DMS53 (cell line): ENCODE measurements at places on chromosomes 12 and 14.

- DNase-seq = no peak
These were observed 40.5 kb upstream of the RTL1 start for GRCh38 chr14:100944052-100944451.

DNA sequence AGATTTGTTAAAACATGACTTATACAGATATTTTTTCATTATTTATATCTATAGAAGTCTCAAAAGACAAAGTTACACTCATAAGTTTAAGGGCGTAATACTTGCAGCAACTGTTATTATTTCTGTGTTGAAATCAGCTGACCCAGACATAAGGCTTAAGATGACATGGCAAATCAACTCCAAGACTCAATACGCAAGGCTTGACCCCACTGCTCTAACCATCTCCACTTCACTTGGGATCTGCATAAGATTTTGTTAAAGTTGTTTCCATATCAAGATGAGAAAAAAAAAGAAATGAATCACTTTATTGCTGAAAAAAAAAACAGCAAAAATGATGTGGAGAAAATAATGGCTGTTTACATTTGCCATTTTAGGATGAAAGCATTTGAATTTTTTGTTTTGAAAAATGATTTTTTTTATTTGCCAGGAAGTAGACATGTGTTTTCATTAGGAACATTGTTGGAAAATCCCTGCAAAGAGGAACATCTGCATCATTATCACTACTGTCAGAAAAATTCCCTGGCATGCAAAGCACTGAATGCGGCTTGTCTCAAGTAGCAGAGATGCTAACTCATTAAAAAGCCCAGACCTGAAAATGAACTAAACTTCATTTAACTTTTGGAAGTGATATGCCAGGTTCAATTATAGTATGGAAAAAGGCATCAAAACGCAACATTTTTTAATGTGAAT is 73.5 kb downstream of the LIN7A start:
- no peak for DNase-seq

GRCh38 chr12:42886160-42886559 is 296.6 kb upstream of the PRICKLE1 start:
- peak; percentile 52 for DNase-seq

DNA sequence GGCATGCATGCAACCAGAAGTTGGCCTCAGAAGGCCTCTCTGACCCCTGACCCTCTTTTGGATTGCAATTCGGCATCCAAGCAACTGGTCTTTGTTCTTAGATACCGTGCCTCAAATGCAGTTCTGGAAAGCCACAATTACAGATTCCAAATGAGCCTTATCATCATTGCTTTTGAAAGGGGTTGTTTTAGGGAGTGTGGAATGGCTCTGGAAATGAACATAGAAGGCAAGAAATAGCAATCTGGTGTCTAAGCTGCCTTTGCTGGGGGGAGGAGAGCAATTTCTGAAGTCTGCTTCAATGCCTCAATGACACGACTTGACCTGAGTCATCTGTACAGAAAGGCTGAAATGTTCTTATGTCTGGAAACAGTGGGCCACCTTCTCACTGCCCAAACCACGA is 250.1 kb downstream of the NUAK1 start:
- no peak for DNase-seq

DNA sequence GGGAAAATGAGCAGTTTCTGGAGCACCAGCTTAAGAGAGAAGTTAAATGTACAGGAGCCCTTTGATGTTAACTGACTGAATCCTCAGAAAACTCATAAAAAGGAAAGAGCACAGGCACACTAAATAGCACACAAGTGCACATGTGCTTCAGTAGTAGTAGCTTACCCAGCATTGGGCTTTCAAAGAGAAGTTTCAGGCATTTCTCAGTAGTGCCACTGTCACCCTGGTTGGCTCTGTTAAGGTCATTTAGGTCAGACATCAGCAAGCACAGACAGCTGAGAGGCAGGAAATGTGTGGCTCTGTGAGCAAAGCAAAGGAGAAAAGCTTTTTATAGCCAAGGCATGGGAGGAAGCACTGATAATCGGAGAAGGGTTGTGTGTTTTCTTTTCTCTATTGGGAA is 96.3 kb upstream of the HIF1A start:
- peak; percentile 20 for DNase-seq

- peak; percentile 61 for DNase-seq
These were observed 5.3 kb upstream of the PLEKHG3 start for GRCh38 chr14:64698903-64699302.

DNA sequence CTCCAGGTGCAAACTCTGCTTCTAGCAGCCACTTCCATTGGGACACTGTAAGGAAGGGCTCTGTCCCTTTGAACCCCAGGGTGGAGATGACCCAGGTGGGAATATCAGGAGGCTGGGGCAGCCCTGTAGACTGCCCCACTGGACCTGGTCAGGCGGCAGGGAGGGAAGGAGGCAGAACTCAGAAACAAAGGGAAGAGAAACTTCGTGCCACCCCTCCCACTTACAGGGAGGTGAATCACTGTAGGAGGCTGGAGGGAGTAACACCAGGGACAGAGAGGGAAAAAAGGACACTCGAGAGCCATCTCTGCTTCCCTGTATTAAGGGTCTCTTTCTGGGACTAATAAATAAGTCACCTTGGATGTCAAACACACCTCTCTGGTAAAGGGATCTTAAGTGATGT is 37.4 kb downstream of the ISCA2 start:
- no peak for DNase-seq

- DNase-seq = no peak
These were observed 17.7 kb downstream of the RIN3 start for GRCh38 chr14:92531106-92531873.

DNA sequence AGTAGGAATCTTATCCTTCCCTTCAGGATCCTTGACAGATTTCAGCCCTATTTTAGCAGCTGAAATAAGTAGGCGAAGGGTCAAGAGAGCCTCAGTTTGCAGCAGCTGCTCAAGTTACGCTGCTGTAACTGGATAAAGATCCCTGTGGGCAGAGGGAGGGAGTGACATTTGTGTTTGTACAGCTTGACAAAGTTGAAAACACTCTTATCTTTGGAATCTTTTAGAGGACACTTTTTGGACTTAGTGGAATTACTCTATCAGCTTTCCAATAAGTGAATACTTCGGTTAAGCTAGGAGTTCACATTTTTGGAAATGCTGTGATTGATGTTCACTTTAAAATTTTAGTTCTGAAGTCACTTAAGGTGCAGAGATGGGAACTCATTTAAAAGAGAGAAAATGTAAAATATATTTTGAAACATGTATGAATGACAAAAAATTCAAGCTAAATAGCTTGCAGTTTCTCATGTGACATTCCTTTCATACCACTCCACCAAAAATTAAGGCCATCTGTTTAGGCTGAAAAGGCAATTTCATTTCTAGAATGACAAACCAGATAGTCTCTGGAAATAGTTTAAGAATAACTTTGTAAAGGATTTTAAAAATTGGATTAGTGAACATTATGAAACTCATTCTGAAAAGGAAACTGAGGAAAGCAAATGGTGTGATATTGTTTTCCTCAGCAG is 55.2 kb downstream of the SLC38A4 start:
- DNase-seq = peak; percentile 81

DNA sequence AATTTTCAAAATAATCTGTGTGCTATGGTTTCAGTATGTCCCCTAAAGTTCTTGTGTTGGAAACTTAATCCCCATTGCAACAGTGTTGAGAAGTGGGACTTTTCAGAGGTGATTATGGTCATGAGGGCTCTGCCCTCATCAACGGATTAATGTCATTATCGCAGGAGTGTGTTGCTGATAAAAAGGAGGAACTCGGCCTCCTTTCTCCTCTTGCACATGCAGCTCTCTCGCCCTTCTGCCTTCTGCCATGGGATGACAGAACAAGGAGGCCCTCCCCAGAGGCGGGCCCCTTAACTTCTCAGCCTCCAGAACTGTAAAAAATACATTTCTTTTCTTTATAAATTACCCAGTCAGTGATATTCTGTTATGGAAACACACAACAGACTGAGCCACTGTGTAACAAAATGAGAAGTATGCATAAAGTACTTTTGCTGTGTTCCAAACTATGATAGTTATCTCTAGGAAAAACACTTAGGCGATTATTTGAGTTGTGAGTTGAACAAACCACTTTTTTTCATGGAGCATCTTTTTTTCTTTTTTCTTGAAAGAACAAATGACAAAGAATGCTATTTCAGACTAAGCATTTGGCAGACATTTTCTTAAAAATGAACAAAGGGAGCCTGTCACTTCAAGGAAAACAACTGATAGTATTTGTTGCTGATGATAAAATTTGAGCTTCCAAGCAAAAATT is 134.8 kb upstream of the FUT8 start:
- DNase-seq = no peak

- no peak for DNase-seq
These were observed 79.9 kb upstream of the SSTR1 start for GRCh38 chr14:38127784-38128183.

- no peak for DNase-seq
These were observed 13.4 kb downstream of the CSRNP2 start for GRCh38 chr12:51070004-51070403.

DNA sequence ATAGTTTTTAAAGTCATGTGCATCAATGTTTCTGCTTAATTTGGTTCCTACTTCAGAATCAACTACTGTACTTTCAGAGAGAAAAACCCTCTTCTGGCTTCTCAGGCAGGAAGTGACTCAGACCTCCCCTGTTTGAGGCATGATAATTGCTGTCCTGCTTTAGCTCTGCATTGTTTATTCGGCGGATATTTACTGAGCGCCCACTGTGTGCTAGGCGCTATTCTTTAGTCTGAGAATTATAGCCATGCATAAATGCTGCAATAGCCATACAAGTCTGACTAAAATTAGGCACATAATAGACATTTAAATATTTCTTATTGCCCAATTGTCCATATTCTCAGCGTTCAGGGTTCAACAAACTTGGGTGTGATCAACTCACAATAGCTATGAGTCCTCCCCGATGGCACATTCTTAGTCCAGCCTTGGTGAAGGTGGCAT is 6.1 kb upstream of the AMIGO2 start:
- DNase-seq = peak; percentile 97
